Renal cortical epithelial cell (primary cell): ENCODE measurements at places on chromosomes 12 and 14. TPM values are rescaled to one million over a fixed set of nuclear protein-coding genes. Genes with fewer than 3 reads are reported as not detected.

OR4K15 gene
- not detected in 2 replicates for total RNA-seq

DNA sequence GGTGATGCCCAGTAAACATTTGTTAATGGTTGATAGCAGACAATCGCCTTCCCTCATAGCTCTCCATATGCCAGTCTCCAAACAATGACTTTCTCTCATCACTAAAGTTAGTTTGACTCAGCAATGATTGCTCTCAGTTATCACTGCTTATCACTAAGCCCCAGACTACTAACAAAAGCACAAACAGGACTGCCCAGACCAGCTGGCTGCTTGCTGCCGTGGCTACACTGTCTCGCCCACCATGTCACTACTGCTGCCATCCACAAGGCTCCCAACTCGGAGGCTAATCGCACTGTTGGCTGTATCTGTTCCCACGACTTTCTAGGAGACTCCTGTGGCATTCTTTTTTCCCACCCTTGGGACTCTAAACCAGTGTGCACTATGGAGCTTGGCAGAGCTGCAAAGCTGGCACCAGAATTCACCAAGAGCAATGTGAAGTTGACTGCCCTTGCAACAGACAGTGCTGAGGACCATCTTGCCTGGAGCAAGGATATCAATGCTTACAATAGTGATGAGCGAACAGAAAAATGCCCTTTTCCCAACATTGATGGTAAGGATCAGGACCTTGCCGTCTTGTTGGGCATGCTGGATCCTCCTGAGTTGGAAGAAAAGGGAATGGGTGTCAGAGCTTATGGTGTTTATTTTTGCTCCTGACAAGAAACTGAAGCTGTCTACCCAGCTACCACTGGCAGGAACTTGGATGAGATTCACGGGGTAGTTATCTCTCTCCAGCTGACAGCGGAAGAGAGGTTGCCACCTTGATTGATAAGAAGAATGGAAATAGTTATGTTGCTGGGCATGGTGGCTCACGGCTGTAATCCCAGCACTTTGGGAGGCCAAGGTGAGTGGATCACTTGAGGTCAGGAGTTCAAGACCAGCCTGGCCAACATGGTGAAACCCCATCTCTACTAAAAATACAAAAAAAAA is 27.1 kb upstream of the NR2C1 start:
- DNase-seq = no peak

DNA sequence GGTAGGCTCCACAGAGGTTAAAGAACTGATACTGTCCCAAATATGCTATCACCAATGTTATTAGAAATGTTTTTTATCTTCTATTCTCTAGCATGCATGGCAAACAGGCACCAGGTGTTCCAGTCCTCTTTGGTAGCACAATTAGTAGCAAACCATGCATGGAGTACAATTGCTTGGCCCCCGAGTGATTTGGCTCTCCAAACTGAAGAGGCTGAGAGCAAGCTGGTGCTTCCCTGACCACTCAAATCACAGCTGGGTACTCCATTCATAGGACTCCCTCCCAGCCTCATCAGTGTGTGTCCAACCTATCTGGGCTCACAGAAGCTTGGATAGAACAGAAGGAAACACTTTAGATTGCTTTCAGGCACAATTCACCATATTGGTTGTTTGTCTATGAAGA is 93.4 kb downstream of the DIO2 start:
- no peak for DNase-seq

DNA sequence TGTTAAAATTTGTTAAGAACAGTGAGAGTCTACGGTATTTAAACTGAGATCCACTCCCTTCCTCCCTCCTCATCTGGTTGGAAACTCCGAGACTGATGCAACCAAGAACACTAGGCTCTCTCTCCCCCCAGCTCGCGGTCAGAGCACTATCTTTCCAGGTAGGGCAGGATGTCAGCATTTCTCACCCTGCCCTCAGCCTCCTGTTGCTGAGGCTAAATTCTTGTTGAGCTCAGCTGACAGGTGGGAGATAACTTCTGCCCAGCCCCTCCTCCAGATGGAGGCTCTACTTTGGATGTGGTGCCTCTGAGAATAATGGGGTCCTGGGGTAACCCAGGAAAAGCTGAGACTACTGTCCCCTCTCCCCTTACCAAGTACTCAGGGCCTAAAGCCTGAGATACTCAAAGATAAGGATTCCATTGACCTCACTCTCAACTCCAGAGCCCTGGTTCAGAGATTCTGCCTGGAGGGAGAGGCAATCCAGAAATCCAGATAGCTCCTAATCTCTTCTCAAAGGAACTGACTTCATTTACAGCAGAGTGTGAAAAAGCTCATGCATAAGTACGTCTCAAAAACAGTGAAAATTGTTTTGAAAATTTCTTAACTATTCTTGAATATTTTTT is 110.1 kb downstream of the EML5 start:
- peak; percentile 16 for DNase-seq

GRCh38 chr12:92601176-92601575 is 101.6 kb upstream of the PLEKHG7 start:
- DNase-seq = no peak

DNA sequence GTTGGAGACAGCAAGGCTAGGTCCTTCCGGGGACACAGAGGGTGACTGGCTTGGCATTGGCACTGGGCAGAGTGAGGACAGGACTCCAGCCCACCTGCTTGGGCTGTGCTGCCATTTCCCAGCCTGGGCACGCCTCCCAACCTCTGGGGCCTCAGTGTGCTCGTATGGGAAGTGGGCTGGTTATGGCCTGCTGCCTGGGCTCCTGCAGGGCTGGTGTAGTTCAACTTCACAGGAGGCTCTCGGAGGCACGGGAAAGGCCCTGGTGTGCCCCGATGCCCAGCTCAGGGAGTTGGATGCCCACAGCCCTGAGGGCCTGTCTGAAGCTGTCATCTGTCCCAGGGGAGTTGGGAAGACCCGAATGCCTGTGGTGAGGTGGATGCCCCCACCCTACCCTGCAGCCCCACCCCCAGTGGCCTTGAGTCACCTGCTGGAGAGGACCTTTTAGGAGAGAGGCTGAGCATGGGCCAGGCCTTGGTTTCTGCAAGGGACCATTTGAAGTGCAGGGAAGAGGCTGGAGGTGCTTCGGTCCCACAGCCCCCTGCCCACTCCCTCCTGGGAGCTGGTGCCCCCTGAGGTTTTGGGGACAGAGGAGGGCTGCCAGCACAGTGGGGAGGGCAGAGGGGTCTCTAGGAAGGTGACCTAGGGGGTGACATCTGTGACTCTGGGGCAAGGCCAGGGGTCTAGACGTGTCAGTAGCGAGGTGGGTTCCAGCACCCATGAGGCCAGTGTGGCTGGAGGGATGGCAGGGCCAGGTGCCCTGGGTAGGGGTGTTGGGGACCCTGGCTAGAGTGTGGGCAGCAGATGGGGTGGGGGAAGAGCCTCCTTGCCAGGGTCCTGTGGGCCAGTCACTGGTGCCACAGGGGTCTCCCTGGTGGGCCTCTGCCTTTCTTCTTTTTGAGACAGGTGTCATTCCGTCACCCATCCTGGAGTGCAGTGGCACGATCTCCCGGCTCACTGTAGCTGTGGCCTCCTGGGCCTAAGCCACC is 9.1 kb downstream of the ULK1 start:
- DNase-seq = no peak

DNA sequence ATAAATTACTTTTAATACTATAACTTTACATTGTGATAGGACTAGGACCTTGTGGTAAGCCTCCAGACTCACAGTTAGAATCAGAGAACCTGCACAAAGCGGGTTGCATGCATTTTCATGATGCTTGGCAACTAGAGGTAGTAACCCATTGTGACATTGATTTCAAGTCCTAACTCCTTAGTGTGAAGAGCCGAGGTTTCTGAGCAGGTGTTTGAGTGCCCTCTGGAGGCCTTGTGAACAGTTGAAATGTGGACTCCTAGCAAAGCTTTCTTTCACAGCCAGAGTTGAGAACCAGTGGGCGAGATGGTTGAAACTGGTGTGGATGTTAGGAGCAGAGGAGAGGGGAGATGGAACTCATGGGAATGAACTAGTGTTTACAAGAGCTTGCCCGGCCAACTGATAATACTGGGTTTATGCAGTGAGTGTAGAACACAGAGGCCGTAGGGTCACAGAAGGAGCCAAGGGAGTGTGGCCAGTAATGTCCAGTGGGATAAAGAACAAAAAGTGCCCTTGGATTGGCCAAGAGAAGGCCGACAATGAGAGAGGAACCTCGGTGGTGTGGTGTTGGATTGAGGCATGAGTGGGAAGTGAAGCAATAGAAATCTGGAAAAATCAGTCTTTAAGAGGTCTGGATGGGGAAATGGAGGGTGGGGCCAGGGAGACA is 10.9 kb downstream of the ZNF664 start:
- peak; percentile 74 for DNase-seq

DNA sequence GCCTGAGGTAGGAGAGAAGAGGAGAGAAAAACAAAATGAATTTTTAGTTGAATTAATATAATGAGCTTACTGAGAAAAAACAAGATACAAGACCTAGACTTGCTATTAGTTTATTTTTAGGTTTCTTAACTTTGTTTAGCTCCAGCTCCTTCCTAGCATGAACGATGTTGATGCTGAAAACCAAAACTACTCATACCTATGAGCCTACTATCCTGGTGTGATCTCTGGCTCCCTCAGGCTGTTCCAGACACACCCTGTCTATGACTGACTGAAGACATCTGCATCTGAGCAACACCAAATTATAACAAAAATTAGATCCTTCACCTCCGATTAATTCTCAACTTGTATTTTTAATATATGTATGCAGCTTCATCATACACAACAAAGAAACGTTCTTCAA is 190.4 kb downstream of the SLC5A8 start:
- DNase-seq = no peak

GRCh38 chr12:13241833-13242488 is 45.4 kb downstream of the EMP1 start:
- DNase-seq = peak; percentile 62

- DNase-seq = no peak
Measured at GRCh38 chr12:94874518-94875302, 128.8 kb downstream of the NDUFA12 start.

UBR7 gene
- total RNA-seq = 14.8 and 26.5 TPM in 2 replicates

HOXC6 gene
- total RNA-seq = 0.35 and 6.0 TPM in 2 replicates

DNA sequence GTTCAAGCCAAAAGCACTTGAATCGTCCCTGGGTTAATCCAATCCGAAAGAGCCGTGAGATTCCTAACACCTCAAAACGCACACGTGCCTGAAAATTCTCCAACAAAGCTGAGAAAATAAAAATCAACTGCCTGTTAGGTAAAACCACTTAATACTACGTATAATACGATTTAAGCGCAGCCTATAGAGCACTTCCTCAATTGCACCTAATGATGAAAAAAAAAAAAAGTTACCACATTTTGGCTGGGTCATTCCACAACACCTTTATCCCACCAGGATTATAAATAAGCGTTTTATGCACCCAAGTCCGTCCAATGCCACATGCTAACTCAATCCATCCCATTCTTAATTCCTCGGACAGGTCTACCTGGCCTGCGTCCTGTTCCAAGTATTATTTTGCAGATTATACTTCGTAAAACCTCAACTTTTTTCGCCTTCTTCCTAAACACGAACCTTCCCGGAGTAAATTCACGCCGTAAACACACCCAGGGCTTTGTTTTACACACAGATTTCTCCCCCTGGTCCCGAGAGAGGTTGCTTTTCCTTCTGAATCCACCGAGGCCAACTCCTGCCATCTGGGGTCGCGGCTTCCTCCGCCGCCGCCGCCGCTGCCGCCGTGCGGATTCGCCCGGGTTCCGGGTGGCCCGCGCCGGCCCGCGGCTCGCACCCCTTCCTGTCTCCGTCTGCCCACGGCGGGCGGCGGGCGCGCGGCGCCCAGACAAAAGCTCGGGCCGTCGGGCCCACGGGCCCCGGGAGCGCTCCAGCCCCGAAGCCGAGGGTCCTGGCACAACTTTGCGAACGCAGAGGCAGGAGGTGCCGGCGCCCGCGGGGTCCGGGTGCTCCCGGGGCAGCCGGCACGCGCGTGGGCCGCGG is 66.2 kb downstream of the RNF34 start:
- no peak for DNase-seq

GRCh38 chr12:58576081-58576480 is 344.2 kb downstream of the LRIG3 start:
- DNase-seq = no peak

DACT1 gene
- total RNA-seq = 6.9 and 15.5 TPM in 2 replicates

ATP5MC2 gene
- 102 and 104 TPM in 2 replicates for total RNA-seq

OXA1L gene
- total RNA-seq = 28.8 and 42.4 TPM in 2 replicates

AMHR2 gene
- not detected in 2 replicates for total RNA-seq

- DNase-seq = peak; percentile 29
Measured at GRCh38 chr14:32339188-32339587, 10.1 kb downstream of the AKAP6 start.

- DNase-seq = peak; percentile 74
Measured at GRCh38 chr12:59973515-59973914, 377.7 kb downstream of the SLC16A7 start.

DNA sequence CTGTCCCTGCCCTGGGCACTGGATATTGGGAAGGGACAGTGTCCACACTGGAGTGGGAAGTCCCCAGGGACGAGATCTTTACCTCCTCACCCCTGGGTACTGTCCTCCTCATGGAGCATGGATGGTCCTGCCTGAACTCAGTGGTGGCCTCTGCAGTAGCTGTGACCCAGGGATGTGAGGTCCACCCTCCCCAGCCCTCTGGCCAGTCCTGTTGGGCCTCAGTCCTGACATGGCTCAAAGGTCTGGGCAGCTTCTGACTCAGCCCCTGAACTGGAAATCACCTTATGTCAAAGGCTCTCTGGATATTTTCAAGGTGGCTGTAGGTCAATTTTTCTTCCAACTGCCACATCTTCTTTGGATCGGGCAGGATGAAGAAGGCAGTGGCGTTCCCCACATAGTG is 24.4 kb downstream of the SERPINA1 start:
- DNase-seq = no peak

GRCh38 chr12:104177663-104178501 is 37.7 kb upstream of the TXNRD1 start:
- peak; percentile 98 for DNase-seq

DNA sequence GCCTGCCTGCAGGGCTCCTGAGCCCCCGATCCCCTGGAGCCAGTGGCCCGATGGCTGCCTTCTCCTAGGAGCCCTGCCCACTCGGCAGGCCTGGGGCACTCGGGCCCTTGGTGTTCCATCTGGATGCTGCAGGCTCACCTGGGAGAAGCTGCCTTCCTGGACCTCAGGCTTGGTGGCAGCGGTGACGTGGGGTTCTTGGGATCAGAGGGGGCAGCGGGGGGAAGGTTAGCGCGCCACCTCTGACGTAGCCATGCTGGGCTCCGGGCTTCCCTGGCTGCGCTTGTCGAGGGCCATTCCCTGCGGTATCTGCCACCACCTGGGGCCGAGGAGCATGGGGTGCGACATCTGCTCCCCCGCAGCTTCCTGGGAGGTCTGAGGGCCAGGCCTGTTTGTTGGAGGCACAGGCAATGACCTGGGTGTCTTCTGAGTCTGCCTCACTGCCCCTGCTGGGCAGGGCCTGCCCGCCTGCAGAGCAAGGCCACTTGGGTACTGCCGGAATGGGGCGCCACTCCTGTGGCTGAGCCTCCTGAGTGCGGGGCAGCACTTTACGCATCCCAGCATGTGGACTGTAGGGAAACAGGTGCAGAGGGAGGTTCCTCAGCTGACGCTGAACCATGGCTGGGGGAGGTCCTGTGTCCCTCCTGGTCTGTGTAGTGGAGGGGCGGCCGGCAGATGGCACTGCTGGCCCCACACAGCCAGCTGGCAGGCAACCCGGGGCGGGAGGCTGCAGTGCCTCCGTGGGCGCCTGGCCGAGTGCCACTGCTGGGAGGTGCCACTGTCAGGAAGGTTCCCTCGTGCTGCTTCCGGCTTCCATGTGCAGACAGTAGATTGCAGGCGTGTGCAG is 20.3 kb downstream of the MTA1 start:
- DNase-seq = no peak

P3H3 gene
- 17.4 and 36.8 TPM in 2 replicates for total RNA-seq

GRCh38 chr12:100391856-100392255 is 35.0 kb downstream of the SLC17A8 start:
- DNase-seq = peak; percentile 49
